ENCODE measurements at places on chromosomes 3 and 15.

DNA sequence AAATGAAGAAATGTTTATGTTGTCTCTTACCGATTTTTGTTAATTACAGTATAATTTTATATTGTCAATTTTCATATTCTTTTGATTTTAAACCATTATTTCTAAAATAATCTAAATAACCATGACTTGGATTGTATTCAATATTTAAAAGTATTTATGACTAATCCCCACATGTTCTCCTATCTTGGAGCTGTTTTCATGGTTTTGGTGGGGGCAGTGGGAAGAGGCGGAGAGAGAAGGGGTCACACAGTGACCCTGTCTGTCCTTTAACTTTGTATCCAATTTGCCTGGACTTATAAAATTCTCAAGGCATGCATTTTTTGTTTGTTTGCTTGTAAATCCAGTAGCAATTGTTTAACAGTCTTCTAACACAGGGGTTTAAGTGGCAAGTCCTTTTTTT, 407.4 kb downstream of the NTRK3 start:
- DNase-seq: no peak

DNA sequence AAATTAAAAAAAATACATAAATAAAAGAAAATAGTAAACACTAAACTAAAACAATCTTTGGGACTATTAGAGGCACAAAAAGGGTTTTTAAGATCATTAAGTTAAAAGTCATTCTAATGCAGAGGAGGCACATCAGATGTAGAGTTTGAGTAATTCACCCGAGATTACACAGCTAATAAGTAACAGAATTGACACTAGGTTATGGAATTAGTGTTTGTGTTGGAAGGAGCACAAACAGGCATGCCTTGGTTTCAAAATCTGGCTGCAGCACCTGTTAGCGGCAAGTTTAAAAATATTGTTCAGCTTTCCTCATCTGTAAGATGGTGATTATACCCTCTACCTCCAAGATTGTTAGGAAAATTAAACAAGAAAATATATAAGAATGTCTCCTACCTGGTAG, 39.0 kb downstream of the RASA2 start:
- no peak for DNase-seq

GRCh38 chr3:36763850-36764703, at the start of gene DCLK3:
Gene DCLK3, minus strand, starts transcription at chr3:36764553. Its CDS starts 290 bp downstream, at chr3:36764263.
- no peak for DNase-seq

DNA sequence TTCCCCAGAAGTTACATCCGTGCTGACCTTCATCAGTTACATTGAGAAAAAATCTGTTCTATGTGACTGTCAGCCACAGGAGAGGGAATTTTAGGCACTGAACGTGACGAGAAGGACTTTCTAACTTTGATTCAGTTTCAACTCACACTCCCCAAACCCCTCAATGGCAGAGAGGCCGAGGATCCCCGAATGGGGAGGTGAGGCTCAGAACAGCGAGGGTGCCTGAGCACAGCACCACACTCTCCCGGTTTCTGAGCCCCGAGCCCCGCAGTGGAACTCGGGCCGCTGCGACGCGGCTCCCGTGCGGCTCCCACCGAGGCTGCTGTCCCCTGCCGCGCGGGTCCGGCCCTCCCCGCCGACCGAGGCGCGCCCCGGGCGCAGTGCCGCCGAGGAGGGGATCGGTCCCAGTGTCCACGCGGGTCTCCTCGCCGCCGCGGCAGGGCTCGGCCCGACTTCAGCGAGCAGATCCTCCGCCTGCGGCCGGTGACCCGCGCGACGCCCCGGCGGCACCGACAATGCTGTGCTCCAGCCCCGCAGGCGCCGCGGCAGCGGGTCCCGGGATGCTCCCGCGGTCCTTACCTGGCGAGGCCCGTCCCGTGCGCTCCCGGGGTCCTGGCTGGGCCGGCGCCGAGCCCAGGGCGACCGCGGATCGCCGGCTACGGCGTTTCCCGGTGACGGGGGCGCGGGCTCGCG, 439 bp downstream of the CTXND1 start:
- no peak for DNase-seq

DNA sequence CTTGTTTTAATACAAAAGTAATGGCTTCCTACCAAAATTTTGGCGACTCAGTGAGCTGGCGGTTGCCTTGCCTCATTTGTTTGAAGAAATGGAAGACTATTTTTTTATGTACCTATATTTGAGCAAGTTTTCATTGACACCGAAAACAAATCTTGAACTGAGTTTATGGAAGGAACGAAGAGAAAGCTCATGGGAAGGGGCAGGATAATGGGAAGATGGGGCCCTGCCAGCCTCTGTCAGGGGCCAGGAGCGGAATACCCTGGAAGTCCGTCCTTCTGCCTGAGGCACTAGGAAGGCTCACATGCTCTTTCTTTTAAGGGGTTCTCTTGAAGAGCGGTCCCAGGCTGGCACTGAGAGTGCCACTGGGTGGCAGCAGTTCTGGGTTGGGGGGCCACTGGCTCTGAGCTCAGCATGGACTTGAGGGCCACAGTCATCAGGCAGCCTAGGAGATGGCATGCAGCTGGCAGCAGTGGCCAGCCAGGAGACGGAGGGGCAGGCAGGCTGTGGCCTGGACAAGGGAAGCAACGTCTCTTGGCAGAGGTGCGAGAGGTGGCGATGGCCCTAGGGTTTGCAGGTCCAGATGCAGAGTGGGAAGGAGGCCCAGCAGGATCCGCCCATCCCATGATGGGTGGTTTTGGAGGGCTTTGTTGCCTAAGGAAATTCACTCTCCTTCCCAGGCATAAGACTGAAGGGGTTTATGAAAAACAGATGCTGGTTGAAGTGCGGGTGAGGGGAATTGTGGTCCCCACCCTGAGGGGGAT, 41.6 kb downstream of the ISG20 start:
- DNase-seq: no peak

DNA sequence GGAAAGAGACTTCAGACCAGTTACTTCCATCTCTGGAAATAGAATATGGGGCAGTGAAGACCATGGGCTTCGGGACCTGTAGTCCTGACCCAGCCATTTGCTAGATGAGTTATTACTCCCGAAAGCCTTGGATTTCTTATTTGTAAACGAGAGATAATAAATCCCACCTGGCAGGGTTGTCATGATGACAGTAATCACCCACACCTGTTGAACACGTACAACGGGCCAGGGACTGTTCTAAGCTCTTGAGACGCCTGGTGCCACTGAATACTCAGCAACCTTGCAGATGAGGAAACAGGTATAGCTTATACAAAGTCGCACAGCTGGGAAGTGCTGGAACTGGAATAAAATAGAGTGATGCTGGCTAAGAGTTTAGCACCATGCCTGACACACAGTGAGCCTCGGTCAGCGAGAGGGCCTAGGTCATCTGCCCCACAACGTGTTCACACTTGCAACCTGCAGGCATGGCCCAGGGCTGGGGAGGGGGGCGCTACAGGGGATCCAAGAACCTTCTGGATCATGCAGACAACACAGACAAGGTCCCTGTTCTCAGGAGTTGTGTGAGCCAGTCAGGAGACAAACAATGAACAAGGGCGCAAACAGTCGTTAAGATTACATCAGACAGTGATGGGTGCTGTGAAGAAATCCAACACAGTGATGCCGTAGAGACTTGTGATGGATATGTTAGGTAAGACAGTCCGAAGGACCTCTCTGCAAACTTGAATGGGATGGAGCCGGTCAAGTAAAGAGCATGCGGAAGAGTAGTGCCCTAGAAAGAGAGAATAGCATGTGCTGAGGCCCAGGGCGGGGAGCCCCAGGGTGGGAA, 89.2 kb downstream of the CORO2B start:
- DNase-seq: no peak

DNA sequence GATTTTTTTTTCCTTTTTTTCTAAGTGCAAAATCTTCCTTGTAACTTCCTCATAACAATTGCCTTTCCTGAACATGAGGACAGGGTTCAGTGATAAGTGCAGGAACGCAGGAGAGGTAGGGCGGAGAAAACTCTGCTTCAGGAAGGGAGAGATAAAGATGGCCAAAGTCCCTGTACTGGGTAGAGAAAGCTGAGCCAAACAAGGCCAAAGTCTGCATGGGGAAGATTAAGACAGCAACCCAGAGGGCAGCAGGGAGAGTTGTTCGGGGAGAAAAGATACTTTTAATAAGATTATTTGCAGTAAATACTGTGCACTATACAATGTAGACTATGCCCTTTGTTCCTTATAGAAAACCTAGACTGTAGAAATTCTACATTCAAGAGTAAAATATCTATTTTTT, 55.4 kb upstream of the LRRFIP2 start:
- no peak for DNase-seq

GRCh38 chr15:83537606-83538005, 90.5 kb downstream of the SH3GL3 start:
- no peak for DNase-seq

DNA sequence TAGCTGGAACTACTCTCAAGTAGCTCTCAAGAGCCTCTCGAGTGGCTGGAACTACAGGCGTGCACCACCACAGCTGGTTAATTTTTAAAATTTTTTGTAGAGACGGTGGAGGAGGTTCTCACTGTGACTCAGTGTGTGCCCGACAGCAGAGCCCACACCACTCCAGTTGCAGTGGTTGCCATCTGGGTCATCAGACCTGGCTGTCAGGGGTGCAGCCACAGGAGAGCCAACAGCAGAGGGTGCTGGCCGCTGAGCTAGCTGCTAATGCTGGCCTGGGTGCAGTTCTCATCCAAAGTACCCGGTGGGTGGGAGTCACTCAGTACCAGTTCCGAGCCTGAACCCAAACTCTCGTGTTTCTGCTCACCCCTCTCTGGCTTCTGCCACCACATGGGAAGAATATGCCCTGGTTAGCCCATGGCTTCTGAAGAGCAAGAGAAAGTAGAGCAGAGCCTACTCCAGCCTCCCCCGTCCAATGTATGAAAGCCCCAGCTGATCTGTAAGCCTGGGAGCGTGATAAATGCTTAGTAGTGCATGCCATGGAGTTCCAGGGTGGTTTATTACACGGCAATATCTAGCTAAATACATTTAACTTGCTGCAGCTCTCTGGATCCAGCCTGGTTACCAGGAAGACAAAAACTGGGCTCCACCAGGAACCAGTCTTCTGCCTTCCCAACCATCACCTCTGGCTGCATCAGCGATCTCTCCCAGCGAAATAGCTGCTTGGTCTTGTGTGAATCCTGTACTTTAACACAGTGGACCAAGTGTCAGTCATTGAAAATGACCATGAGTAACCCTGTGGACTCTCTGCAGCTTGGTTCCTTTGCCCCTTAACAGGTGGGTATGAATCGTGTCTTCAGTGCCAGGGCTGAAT, 17.1 kb downstream of the UMPS start:
- no peak for DNase-seq

GRCh38 chr15:80211976-80212375, 40.0 kb downstream of the CTXND1 start:
- DNase-seq: no peak

DNA sequence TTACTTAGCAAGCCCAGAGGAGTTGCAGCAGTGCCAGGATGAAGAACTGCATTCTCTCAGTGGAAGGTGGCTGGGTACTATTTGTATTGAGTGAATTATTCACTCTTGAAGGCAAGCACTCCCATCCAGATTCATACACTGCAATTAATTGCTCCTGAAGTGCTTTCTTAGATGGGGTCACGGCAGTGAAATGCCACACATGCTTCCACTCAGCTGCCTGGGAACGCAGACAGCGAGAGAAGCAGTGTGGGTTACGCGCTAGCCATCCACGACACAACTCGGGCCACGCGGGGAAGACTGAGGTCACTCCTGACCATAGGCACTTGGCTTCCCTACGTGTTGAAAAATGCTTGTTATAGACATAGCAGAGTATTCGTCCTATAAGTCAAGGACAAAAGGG, 30.8 kb upstream of the LMCD1 start:
- DNase-seq: no peak

DNA sequence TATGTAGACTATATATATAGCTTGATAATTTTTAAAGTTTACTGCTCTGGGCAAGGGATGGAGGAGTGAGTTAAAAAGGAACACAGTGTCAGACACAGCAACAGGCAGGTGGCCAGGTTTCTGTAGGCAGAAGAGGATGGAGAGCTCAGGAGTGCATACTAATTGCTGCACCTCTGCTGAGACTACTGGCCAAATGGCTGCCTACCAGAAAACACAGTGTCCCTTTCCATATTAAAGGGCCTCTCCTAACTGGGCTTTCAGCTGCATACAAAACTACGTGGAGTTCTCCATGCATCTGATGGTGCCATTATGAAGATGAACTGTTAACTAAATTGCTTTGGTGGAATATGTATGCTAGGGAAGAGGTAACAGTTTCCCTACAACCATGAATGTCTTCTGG, 1.8 kb downstream of the ATP13A4 start:
- no peak for DNase-seq

GRCh38 chr3:145209561-145209960, 951.4 kb downstream of the PLOD2 start:
- DNase-seq: no peak

DNA sequence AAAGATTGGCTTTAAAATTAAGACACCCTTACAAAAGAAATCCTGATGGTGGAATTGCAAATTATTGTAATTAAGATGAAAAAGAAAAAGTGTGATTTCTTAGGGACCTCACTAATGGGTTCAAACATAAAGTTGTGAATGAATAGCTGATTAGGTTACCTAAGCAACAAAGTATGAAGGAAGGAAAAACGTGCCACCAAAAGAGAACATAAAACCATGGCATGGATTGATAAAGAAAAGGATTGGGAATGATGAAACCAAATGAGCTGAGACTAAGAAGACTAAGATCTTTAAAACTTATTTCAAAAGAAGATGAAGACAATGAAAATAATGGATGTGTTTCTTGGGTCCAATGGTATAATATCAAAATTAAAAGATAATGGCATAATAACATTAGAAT, 32.2 kb upstream of the GUCA1C start:
- DNase-seq: no peak

DNA sequence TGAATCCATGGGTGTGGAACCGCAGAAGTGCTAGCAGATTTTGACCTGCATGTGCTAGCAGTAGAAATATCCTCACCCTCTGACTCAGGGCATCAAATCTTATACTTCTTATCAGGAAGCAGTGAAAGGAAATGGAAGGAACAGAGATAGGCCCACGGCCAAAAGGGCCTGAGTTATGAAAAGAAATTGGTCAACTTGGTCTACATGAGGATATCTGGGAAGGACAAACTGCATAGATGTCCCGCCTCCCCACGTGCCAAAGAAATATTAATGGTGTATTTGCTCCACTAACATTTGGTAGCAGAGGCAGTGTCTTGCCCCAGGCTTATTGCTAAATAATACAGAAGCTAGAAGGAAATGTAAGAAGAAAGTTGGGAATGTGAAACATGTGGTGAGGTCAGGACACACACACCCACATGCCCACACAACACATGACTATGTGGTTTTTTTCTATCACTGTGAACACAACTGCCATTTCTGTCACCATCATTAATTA, 93.6 kb upstream of the COL8A1 start:
- DNase-seq: no peak

GRCh38 chr15:35751413-35752133, 205.6 kb upstream of the DPH6 start:
- peak; percentile 21 for DNase-seq

- no peak for DNase-seq
Observed at GRCh38 chr15:60477916-60478565, 901 bp downstream of the ICE2 start.

- DNase-seq: no peak
Observed at GRCh38 chr15:83380682-83381081, 66.5 kb upstream of the SH3GL3 start.

Measured in activated CD4-positive, alpha-beta T cell treated with anti-CD3 and anti-CD28 coated beads for 24 hours (primary cell).